ENCODE measurements at places on chromosomes 4 and X. TPM values are rescaled to one million over a fixed set of nuclear protein-coding genes. Genes with fewer than 3 reads are reported as not detected.

Gene BTK
- 103 TPM for polyA plus RNA-seq

Gene TMEM129
- polyA plus RNA-seq: 17.2 TPM

Gene GBA3
- polyA plus RNA-seq: 2.2 TPM

Gene ATP1B4
- polyA plus RNA-seq: not detected

Gene SPANXD
- not detected for polyA plus RNA-seq

Gene TCEAL1
- 27.9 TPM for polyA plus RNA-seq

Gene GYG2
- polyA plus RNA-seq: 0.33 TPM

Gene FGF5
- not detected for polyA plus RNA-seq

Gene SPATA4
- polyA plus RNA-seq: not detected

Gene SPANXN4
- polyA plus RNA-seq: not detected

Gene BEX5
- 3.8 TPM for polyA plus RNA-seq

- H3K36me3 ChIP-seq: no peaks in the 10 kb centered on the region
- H3K27me3 ChIP-seq: no peaks in the 10 kb centered on the region
- H3K27ac ChIP-seq: no peak overlapping the region
- H3K4me1 ChIP-seq: peaks cover 48% of the 10 kb centered on the region
- no peak for DNase-seq
- H3K4me3 ChIP-seq: no peak overlapping the region
Measured at GRCh38 chr4:78653655-78654054, 102.1 kb downstream of the ANXA3 start.

GRCh38 chrX:24672701-24673190, 21.0 kb upstream of the POLA1 start:
- peaks cover 7% of the 10 kb centered on the region for H3K27me3 ChIP-seq
- no peak overlapping the region for H3K27ac ChIP-seq
- no peaks in the 10 kb centered on the region for H3K36me3 ChIP-seq
- no peak for DNase-seq

DNA sequence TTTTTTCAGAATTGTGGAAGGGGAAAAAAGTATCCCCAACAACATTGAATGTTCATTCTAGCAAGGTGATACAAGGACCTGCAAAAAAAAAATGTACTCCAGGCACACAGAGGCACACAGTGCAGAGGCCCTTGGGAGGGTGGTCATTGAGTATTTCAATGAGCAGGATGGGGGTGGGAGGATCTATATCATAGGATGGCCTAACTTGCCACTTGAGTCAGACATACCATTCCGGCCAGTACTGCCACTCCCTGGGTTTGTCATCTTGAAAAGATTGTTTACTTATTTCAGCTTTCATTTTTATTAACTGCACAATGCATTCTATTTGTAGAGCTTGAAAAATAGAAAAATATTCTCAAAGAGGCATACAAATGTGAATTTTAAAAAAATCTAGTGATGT, 18.7 kb downstream of the ZNF595 start:
- H3K4me3 ChIP-seq: no peak overlapping the region
- no peaks in the 10 kb centered on the region for H3K27me3 ChIP-seq
- no peak overlapping the region for H3K27ac ChIP-seq
- peaks cover 18% of the 10 kb centered on the region for H3K36me3 ChIP-seq

GRCh38 chr4:113776679-113777078, 15.1 kb upstream of the CAMK2D start:
- H3K4me3 ChIP-seq: no peak overlapping the region
- no peaks in the 10 kb centered on the region for H3K27me3 ChIP-seq
- DNase-seq: no peak
- peaks cover 12% of the 10 kb centered on the region for H3K4me1 ChIP-seq

DNA sequence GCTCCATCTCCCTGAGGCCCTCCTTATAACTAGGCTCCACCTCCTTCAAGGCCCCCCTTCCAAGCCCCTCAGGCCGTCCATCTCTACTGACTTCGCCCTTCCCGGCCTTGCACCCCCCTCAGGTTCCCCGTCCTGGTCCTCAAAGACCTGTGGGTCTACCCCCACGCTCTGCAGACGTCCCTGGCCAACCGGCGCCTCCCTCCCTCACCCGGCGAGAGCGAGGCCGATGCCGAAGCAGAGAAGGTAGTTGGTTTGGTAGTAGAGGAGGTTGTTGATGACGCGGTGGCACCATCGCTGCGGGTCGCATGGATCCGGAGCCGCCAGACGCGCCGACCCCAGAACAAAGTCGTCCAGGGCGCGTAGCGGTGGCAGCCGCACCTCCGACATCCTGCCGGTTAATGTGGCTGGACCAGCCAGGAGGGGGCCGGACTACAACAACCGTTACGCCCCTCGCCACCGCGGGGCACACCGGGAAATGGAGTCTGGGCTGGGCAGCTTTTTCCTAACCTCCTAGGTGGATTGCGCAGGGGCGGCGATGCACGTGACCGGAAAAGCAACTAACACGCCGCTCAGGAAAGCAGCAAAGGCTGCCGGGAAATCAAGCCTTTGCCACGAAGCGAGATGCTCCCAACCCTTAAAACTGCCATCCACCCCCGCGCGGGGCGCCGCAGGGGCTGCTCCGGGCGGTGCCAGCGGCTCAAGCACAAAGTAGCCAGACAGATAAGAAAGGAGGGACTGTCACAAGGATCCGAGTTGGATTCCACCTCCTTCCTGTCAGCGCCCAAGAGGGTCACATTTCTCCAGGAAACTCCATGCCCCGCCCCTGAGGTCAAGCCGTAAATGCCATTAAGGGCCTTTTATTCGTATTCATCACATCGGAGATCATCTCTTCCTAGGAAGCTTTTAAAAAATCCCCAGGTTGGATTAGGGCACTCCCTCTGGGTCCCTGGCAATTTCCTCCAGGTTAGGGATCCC, at the start of gene PRAF2:
Gene PRAF2, minus strand, starts transcription at position 402 of the 975 bp plus-strand sequence. Its CDS starts 15 bp downstream, at position 387.
- peak within 1 kb of the TSS; percentile 50 for H3K4me3 ChIP-seq
- peak; percentile 97 for DNase-seq
- peaks cover 35% of the 10 kb centered on the region for H3K36me3 ChIP-seq
- H3K27ac ChIP-seq: peak within 1 kb of the TSS; percentile 22
- H3K27me3 ChIP-seq: no peaks in the 10 kb centered on the region

GRCh38 chr4:114997576-114998247, 115.7 kb downstream of the NDST4 start:
- no peak overlapping the region for H3K27ac ChIP-seq
- H3K4me1 ChIP-seq: no peaks in the 10 kb centered on the region
- H3K36me3 ChIP-seq: no peaks in the 10 kb centered on the region
- DNase-seq: no peak

DNA sequence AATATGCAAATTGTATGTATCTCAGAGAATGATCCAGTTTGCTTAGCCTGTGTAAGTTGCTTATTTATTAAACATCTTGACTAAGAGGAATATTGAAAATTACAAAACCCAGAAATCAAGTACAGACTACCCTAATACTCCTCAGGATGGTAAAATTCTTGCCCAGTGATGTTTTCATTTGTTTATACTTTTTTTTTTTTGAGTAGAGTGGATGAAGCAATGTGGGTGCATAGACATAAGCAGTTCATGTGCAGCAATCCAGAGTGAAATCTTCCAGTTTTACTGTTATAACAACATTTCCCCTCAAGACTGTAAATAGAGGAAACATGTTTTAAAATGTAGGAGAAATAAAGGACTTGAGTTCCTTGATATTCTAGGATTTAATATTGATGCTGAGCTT, 4.7 kb downstream of the GLRB start:
- H3K27ac ChIP-seq: no peak overlapping the region
- DNase-seq: no peak
- H3K27me3 ChIP-seq: peaks cover 6% of the 10 kb centered on the region
- peaks cover 7% of the 10 kb centered on the region for H3K4me1 ChIP-seq
- H3K4me3 ChIP-seq: no peak overlapping the region

DNA sequence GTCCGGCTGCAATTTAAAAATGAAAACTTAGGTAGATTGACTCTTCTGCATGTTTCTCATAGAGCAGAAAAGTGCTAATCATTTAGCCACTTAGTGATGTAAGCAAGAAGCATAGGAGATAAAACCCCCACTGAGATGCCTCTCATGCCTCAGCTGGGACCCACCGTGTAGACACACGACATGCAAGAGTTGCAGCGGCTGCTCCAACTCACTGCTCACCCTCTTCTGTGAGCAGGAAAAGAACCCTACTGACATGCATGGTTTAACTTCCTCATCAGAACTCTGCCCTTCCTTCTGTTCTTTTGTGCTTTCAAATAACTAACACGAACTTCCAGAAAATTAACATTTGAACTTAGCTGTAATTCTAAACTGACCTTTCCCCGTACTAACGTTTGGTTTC, 41.0 kb downstream of the MAP7D3 start:
- DNase-seq: no peak
- no peak overlapping the region for H3K4me3 ChIP-seq
- peaks cover 21% of the 10 kb centered on the region for H3K4me1 ChIP-seq
- peaks cover 6% of the 10 kb centered on the region for H3K27me3 ChIP-seq

DNA sequence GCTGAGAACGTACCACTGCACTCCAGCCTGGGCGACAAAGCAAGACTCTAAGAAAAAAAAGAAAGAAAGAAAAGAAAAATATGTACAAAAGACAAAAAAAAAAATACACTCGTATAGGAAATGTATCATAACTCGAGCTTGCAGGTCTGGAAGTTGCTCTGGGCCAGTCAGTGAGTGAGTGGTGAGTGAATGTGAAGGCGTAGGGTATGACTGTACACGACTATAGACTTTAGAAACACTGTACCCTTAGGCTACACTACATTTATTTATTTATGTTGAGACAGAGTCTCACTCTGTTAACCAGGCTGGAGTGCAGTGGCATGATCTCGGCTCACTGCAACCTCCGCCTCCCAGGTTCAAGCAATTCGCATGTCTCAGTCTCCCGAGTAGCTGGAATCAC, 29.4 kb downstream of the EVC2 start:
- no peak for DNase-seq
- no peak overlapping the region for H3K27ac ChIP-seq
- no peaks in the 10 kb centered on the region for H3K27me3 ChIP-seq
- H3K4me1 ChIP-seq: no peaks in the 10 kb centered on the region
- H3K4me3 ChIP-seq: no peak overlapping the region

DNA sequence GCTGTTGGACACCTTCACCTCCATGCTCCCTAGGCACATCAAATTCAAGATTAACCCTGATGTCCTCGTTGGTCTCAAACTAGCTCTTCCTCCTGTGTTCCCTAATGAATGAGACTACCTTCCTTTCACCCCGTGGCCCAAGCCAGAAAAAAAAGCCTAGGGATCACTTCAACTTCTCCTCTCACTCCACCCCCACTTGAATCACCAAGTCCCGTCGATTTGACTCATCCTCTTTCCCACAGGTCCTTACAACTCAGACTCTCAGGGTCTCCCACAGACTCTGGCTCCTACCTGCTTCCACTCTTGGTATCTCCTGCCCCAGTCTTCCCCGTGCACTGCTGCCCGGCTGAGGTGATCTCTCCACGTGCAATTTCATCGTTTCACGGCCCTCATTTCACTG, 8.5 kb downstream of the SLC25A43 start:
- H3K27ac ChIP-seq: no peak overlapping the region
- DNase-seq: no peak
- no peaks in the 10 kb centered on the region for H3K27me3 ChIP-seq
- no peaks in the 10 kb centered on the region for H3K4me1 ChIP-seq

DNA sequence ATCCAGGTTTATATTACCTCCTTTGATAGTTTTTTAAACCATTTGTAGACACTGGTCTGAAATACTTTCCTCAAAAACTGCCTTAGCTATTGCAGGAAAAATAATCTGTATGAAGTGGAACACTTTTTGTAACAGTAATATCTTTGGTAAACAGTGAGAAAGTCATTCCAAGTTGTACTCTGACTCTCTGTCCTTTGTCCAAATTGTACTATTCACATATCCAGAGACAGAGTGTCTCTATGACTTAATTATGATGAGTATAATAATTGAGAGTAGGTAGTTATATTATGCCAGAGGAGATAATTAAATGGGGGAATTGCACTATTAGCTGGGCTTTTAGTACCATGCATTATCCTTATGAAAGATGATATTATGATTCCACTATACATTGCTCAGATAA, 112.6 kb upstream of the LCORL start:
- no peaks in the 10 kb centered on the region for H3K36me3 ChIP-seq
- H3K4me3 ChIP-seq: no peak overlapping the region
- H3K4me1 ChIP-seq: no peaks in the 10 kb centered on the region
- no peaks in the 10 kb centered on the region for H3K27me3 ChIP-seq
- H3K27ac ChIP-seq: no peak overlapping the region
- DNase-seq: no peak

- peak overlapping the region; percentile 52 for H3K27ac ChIP-seq
- H3K27me3 ChIP-seq: no peaks in the 10 kb centered on the region
Measured at GRCh38 chr4:39446842-39447573, 11.7 kb downstream of the RPL9 start.

DNA sequence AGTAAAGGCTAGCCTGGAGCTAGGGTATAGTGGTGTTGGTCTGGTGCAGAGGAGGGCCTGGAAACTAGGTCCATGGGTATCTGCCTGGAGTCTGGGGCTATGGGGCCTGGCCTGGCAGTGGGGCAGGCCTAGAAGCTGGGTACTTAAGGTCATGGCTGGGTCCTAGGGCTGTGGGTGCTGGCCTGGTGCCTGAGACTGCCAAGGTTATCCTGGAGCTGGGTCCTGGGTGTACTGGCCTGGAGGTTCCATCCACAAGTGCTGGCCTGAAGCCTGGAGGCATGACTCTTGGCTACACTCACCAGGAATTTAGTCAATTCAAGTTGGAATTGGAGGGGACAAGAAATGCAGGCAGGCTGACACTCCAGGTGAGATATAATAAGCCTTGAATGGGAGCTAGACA, 108.4 kb upstream of the ZCCHC13 start:
- DNase-seq: no peak
- no peak overlapping the region for H3K4me3 ChIP-seq
- no peaks in the 10 kb centered on the region for H3K4me1 ChIP-seq
- no peaks in the 10 kb centered on the region for H3K36me3 ChIP-seq
- H3K27me3 ChIP-seq: no peaks in the 10 kb centered on the region
- no peak overlapping the region for H3K27ac ChIP-seq

DNA sequence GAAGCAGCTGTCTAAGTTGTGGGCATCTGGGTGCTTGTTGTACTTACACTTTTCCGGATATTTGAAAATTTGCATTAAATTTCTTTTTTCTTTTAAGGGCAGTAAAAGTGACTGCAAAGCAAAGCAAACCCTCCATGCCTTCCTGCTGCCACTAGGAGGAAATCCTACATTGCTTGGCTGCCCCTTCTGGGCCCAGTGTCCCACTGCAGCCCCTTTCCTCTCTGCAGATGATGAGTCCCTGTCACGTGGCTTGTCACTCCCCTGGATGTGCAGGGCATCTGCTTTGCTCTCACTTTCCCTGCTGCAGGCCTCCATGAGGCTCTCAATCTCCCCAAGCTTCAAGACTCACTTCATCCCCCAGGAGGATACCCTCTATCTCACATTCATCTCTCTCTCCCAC, 12.7 kb downstream of the TSR2 start:
- no peaks in the 10 kb centered on the region for H3K36me3 ChIP-seq
- H3K27me3 ChIP-seq: no peaks in the 10 kb centered on the region
- H3K4me3 ChIP-seq: no peak overlapping the region
- peak; percentile 34 for DNase-seq

- DNase-seq: no peak
- H3K27me3 ChIP-seq: no peaks in the 10 kb centered on the region
- no peaks in the 10 kb centered on the region for H3K4me1 ChIP-seq
- H3K36me3 ChIP-seq: no peaks in the 10 kb centered on the region
- H3K4me3 ChIP-seq: no peak overlapping the region
Measured at GRCh38 chr4:121139533-121140222, 24.4 kb downstream of the TNIP3 start.

GRCh38 chr4:56410247-56411062, 23.2 kb upstream of the AASDH start:
- H3K4me3 ChIP-seq: no peak overlapping the region
- DNase-seq: no peak
- no peaks in the 10 kb centered on the region for H3K27me3 ChIP-seq
- H3K27ac ChIP-seq: no peak overlapping the region
